ENCODE measurements at places on chromosomes 2 and 18. TPM values are rescaled to one million over a fixed set of nuclear protein-coding genes. Genes with fewer than 3 reads are reported as not detected.

Gene DNAJC5G
- total RNA-seq, result not detected

Gene COL6A3
- total RNA-seq, result 17.3 TPM

DNA sequence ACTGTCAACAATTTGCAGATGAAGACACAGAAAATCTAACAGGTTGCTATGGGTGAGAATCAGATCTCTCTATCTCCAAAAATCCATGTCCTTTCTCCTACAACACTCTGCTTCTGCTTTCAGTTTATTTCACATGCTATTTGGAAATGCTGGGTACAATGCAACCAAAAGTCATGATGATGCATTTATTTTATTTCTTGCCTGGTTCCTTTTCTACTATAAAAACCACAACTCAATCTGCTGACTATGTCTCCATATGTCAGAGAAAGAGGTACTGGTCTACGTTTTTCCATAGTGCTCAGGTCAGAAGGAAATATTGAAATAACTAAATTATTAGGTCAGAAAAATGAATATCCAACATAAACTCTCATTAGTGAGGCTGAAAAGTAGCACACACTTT is 20.5 kb downstream of the RAD51AP2 start:
- H3K36me3 ChIP-seq, result no peaks in the 10 kb centered on the region
- no peak overlapping the region for H3K27ac ChIP-seq
- H3K27me3 ChIP-seq, result no peaks in the 10 kb centered on the region
- no peak overlapping the region for H3K4me3 ChIP-seq
- no peaks in the 10 kb centered on the region for H3K4me1 ChIP-seq
- no peak for DNase-seq

DNA sequence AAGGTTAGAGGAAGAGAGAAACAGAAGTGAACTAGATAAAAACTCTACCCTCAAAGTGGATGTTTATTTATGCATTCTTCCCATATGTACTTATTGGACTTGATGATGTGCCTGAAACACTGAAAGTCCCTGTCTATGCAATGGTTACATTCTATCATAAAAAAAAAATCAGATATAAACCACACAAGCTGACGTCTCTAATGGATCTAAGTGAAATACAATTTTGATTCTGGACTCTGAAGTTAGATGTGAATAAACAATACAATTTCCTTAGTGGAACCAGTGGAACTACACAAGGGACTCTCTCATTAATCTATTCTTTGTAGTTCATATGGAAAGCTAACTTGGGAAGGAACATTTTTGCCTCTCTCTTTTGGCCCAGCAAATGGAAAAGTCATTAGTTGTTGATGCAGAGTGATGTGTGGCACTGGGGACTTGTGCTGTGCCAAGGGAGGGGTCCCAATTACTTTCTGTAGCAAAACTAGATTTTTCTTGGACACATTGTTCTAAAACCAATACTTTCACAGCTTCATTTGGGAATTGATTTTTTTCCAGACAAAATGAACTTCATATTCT is 376.8 kb downstream of the TRIB2 start:
- DNase-seq, result no peak
- peaks cover 36% of the 10 kb centered on the region for H3K27me3 ChIP-seq
- no peaks in the 10 kb centered on the region for H3K36me3 ChIP-seq

Data from activated T-cell treated with anti-CD3 and anti-CD28 coated beads, Interleukin-2, amount 50 U/mL, for 72 hours (primary cell).